Left hindlimb (tissue), 1 donor: ENCODE measurements at places on chromosomes 11 and 22.

DNA sequence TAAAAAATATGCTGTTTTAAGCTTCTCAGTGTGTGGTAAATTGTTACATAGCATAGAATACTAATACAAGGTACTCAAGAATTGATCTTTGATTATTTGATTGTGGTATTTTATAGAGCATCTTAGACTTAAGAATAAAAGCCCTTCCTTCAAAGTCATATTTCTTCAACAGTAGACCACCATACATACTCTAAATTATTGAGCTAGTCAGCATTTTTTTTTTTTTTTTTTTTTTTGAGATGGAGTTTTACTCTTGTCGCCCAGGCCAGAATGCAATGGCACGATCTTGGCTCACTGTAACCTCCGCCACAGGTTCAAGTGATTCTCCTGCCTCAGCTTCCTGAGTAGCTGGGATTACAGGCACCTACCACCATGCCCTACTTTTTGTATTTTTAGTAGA lies 436.7 kb upstream of the LUZP2 start:
- DNase-seq, result no peak

- no peak for DNase-seq
Observed at GRCh38 chr11:75938543-75938942, 123.5 kb downstream of the UVRAG start.

GRCh38 chr11:45100339-45100738 lies 46.1 kb upstream of the PRDM11 start:
- DNase-seq, result no peak

DNA sequence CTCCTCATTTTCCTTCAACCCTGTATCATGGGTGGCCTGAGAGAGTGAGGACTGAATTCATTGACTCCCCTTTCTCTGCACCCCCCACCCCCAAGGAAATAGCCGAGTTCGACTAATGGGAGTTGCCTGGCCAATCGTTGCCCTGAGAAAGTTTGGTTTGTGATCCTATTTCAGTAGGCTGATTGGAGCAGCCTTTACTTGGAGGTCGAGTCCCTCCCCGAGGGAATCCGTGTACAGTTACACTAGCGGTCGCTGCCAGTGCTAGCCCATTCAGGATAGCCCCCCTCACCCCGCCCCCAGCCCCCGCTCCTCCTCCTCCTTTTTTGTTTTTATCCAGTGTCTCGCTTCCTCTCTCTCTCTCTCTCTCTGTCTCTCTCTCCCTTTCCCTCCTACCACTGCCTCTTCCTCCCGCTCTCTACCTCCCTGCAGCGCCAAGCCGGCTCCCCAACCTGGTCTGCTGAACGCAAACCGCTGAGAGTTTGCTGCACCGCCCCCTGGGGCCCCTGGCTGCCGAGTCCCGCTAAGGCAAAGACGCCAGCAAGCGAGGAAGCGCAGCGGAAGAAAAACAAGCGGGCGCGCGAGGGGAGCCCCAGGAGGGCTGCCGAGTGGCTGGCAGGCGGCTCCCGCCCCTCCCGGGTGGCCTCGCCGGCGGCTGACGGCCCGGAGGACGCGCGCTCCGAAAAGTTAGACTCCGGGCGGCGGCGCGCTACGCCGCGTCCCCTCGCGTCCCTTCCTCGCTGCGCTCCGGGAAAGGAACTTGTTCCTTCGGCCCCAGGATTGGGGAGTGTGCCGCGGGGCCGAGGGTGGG lies at the start of gene GRAMD1B:
Gene GRAMD1B, plus strand, starts transcription at position 357 of the 808 bp plus-strand sequence. CDS start 524 bp downstream, outside the sequence.
- DNase-seq, result peak; percentile 79

DNA sequence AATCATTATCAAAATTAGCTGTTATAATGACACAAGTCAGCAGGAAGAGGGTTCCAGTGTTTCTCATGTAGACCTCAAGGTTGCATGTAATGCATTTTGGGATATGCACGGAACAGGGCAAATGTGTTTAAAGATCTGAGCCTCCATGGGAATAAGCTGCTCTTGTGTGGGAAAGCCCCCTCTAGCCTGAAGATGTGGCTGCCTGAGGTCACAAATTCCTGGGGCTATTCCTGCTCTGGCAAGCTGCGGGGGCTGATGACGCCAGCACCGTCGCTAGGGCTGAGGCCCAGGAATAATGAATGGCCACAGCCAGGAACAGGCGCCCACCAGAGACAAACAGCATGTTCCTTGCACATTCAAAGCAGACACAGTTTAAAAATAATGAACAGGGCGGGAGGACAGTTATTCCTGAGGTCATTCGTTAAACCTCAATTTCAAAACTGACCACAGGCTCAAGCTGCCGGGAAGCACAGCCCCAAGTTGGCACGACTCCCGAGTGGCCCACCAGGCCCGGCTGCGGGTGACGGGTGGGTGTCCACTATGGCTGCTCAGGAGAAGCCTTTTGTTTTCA lies 11.7 kb downstream of the OSBPL5 start:
- peak; percentile 88 for DNase-seq

DNA sequence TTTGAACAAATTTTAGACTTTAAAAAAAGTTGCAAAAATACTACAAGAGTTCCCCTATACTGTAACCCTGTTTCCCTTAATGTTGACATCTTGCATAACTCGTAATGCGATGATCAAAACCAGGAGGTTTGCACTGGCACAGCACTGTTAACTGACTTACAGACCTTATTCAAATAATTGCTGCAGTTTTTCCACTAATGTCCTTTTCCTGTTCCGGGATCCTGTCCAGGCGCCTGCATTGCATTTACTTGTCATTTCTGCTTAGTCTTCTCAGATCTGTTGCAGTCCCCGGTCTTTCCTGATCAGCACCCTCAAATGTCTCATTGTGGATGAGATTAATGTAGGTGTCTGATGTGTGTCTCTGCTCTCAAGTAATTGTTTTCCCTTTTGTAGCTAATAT lies 32.0 kb downstream of the APLP2 start:
- DNase-seq, result no peak

DNA sequence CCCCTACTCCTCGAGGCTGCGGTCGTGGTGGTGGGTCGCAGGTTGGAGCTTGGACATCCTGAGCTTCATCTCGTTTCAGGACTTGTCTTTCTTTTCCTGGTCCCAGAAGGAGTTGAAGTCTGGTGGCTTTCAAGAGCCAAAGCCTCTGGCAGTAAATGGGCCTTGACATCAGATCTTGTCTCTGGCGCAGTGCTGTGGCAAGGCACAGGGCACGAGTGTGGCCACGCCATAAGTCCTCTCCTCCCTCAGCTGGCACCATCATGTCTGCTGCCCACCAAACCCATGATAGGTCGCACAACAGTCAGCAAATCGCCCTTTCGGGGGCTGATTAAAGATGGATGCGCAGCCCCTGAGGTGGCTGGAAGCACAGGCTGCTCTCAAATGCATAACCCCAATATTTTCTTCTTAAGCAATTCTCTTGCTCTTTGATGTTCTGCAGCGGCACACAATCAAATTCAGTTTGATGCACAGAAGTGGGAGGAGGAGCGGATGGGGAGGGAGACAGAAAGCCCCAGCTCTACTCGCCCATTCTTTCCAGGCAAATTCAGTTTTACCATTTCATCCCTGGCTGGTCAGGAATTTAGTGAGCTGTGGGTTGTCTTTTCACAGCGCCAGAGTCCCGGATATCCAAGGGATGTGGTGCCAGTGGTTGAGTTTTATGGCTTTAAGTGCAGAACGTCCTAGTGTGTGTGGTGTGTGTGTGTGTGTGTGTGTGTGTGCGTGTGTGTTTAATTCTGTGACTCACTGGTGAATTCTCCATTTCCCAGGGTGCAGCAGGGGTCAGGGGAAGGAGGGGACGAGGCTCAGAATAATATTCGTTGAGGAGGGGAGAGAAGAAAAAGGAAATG lies 162.0 kb downstream of the DSCAML1 start:
- DNase-seq, result peak; percentile 34

DNA sequence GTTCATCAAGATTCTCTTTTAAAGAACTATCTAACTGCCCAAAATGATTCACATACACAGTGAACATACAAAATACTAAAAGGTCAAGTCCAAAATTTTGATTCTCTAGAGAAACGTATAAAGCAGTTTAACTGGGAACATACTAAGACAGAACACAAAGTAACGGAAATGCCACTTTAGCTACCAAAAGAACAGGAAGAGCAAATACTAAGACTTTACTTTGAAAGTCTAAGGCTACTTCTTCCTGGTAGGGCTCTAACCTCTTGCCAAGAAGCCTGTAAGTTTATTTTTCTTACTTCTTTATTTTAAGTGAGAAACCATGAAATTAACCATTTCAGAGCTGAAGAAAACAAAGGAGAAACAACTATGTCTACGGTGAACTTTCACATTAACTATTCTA lies 6.2 kb downstream of the PICALM start:
- no peak for DNase-seq

- no peak for DNase-seq
Observed at GRCh38 chr11:44324749-44325525, 15.0 kb upstream of the ALX4 start.

DNA sequence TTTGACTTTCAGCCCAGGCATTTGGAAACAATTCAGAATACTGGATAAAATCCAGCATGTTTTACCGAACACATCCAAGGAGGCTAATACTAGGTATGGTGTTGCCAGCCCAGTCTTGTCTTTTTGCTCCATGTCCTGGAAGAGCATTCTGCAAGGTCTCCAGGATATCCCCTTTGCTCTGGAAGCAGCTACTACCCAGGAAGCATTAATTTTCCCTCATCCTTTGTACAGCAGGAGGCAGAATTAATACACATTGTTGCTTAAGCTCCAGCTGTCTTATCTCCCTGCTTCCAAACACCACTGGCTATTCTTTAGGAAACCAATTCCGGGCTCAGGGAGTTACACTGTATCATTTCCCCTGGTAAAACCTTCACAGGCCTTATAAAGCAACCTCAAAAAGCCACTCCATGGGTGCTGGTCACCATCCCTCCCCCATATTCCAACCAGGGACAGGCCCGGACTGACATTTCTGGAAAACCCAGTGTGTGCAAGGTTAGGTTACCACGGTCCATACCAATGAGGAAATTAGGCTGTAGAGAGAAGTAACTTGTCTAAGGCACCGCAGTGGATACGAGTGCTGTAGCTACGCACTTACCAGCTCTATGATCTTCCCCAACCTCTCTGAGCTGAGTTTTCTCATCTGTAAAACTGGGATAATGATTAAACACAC lies 1.5 kb upstream of the UBASH3B start:
- DNase-seq, result no peak
